ENCODE measurements at places on chromosomes 5 and 9. TPM values are rescaled to one million over a fixed set of nuclear protein-coding genes. Genes with fewer than 3 reads are reported as not detected.

S100Z gene
- total RNA-seq, result not detected

OR1Q1 gene
- total RNA-seq, result not detected

OR1J2 gene
- total RNA-seq, result not detected

DNA sequence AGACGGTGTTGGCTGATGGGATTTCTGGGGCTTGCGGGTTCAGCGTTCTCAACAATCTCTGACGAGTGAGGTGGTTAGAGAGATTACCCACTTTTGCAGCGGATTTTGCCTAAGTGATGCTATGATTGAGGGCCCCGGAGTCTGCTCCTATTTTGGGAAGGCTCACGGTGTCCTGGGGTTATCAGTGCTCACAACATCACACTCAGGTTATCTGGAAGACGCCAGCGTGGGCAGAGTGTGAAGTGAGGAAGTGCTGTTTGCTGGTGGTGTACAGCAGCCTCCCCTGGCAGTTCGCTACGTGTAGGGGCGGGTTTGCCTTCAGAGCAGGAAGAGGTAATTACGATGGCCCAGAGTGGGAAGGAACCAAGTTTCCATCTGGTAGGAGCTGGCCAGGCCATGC, 341.2 kb upstream of the IRX2 start:
- no peak for DNase-seq

DNA sequence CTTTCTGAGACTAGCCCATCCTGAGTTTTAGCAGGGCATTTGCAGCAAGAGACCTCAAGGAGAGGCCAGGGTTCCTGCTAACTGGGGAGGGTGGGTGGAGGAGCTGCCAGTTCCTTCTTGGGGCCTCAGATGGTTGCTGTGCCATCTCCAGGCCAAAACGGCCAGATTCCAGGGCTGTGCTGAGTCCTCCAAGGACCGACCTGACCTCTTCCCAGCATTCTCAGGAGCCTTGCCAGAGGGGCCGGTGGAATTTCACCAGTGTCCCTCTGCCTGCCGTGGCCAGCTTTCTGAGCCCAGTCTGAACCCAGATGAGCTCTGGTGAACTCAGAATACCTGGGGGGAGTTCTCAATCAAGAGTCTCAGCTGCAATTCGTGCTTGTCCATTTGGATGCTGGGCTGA, 54.3 kb downstream of the TSTD2 start:
- DNase-seq, result no peak

DNA sequence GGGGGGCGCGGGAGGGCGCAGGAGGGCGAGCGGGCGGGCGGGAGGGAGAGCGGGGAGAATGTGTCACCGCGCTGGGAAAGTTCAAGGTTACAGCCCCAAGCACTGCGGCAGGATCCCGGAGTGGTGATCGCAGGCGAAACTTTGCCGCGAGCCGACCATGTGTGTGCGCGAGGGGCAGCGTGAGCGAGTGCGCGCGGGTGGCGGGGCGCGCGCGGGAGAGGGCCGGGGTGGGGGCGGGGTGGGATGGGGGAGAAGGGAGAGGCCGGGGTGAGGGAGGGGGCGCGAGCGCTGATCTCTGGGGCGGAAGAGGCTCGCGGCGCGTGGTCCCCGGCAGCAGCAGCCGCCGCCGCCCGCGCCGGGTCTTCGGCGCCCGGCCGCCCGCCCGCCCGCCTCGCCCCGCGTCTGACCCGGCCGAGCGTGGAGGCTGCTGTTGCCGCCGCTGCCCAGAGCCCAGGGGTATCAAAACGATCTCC, at the start of gene NFIB:
Gene NFIB, minus strand, starts transcription at position 191 of the 473 bp plus-strand sequence. CDS start 630 bp downstream, outside the sequence.
- no peak for DNase-seq

DNA sequence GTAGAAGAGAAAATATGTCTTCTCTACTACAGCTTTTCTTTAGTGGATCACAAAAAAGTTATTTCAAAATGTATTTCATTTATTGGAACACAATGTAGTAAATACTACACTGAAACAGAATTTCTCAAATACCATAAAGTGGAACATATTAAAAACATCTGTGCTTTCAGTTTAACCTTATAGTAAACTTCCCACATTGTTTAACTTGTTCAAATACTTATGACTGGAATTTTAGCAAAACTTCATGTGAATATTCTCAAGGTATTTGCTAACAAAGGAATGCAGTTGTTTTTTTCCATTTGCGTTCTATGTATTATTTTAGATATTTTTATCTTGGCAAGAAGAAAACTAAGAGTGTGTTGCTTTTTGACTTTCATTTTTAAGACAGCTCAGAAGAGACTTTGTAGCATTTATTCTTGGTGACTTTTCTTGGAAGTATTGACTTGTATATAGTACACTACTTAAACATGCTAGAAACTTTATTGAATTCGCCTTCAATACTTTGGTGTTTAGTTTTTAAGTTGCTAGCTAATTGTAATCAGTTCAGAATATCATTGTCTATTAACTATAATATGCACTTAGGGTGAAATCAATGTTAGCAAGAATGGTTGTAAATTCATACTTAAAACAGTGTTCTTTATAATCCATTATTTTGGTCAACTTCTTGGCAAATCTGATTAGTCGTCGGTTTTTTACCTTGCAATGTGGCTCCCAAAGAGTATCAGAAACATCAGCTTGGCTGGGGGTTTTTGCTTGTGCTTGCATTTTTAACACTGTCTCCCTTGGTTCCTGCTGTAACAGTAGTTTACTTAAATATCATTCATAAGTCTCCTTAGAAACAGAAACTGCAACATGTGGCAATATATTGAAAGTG, 5.0 kb upstream of the RHOBTB3 start:
- no peak for DNase-seq

DNA sequence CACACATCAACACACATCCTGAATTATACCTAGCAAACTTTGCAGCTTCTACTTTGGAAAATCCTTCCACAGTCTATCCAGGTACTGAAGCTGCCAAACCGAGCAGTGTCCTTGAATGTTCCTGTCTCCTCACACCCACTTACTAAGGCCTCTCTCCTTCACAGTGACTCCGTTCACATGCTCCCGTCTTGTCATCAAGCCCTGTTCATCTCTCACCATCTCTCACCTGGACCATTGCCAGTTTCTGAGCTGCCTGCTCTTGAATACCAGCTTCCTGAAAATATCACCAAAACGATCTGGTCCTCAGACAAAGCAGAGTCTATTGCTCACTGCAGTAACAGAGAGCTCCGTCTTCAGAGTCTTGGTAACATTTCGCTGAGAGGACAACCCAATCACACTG, 57.4 kb downstream of the GCNT1 start:
- DNase-seq, result no peak

GRCh38 chr9:121455527-121456239, 44.0 kb downstream of the GGTA1 start:
- no peak for DNase-seq
